ENCODE measurements at places on chromosomes 16 and 17.

DNA sequence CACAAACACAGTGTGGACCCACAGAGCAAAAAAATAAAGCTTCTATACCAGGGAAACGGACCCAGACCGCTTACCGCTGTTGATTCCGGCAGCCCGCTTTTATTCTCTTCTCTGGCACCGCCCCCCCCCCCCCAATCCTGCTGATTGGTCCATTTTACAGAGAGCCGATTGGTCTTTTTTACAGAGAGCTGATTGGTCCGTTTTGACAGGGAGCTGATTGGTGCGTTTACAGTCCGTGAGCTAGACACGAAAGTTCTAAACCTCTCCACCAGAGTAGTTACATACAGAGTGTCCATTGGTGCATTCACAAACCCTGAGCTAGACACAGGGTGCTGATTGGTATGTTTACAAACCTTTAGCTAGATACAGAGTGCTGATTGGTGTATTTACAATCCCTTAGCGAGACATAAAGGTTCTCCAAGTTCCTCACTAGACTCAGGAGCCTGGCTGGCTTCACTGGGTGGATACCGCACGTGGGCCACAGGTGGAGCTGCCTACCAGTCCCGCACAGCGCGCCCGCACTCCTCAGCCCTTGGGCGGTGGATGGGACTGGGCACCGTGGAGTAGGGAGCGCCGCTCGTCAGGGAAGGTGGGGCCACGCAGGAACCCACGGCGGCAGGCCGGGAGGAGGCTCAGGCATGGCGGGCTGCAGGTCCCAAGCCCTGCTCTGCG is 92.4 kb downstream of the HAPSTR1 start:
- no peak for DNase-seq

GRCh38 chr17:72661116-72661944 is 431.2 kb downstream of the SLC39A11 start:
- DNase-seq = no peak

- DNase-seq = no peak
Observed at GRCh38 chr16:85503679-85504231, 109.4 kb upstream of the GSE1 start.

GRCh38 chr17:75825149-75825552 is 19.1 kb downstream of the UNC13D start:
- DNase-seq = no peak

DNA sequence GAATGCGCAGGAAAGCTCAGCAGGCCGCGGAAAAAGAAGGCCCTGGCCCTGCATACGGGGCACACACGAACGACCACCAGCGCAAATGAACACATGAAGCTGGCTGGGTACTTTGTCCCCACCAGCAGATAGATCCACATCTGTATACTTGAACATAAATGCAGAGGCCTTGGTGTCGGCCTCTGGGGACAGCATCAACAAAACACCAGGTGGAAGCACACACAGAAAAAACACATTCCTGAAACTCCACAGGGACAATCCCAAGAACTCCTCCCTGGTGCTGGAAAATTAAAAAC is 606 bp upstream of the ZBTB4 start:
- DNase-seq = no peak

GRCh38 chr17:44848257-44848795 is 643 bp downstream of the HIGD1B start:
- DNase-seq = no peak

DNA sequence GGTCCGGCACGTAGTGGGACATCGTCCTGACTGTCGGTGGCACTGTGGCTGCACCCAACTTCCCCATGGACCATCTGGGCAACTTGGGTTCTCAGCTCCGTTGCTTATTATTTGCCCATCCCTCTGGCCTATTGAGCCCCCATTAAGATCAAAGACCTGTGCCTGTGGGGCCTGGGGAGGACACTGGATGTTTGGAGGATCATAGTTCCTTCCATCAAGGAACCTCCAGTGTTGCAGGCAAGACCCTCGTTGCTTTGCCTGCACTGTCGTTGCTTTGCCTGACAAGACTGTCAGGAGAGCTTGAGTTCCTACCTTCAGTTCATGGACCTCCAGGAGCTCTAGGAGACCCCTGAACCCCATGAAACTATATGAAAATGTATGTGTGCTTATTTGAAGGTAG is 127.2 kb downstream of the CCDC144A start:
- no peak for DNase-seq

DNA sequence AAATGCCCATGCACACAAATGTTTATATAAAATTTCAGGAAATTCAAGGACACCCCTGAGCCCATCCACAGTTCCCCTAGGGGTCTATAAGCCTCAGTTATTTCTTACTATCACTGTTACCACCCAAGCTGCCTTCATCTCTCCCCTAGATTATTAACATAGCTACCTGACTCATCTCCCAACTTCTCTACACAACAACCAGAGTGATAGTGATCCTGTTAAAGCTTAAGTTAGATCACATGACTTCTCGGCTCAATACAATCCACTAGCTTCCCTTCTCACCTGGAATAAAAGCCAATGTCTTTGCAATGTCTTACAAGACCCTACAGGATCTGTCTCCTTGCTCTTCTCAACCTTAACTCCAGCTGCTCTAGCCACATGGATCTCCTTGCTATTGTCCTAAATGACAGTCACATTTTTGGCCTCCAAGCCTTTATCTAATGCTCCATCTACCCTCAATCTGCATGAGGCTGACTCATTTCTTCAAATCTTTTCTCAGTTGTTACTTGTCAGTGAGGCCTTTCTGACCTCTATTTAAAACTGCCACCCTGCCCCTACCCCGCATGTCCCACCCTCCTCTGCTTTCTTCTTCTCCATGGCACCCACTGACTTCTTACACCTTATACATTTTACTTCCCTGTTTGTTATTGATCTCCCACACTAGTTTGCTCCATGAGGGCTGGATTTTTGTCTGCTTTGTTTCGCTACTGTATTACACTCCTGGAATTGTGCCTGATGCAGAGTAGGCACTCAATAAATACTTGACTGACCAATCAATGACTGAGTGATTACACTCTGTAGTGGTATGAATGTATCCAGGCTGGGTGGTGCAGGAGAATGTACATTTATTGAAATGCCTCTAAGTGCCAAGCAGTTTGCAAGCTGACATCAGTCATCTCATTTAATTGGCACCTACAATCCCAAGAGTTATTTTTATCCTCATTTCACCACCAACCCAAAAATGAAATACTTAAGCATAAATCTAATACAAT is 5.2 kb upstream of the LIG3 start:
- no peak for DNase-seq

DNA sequence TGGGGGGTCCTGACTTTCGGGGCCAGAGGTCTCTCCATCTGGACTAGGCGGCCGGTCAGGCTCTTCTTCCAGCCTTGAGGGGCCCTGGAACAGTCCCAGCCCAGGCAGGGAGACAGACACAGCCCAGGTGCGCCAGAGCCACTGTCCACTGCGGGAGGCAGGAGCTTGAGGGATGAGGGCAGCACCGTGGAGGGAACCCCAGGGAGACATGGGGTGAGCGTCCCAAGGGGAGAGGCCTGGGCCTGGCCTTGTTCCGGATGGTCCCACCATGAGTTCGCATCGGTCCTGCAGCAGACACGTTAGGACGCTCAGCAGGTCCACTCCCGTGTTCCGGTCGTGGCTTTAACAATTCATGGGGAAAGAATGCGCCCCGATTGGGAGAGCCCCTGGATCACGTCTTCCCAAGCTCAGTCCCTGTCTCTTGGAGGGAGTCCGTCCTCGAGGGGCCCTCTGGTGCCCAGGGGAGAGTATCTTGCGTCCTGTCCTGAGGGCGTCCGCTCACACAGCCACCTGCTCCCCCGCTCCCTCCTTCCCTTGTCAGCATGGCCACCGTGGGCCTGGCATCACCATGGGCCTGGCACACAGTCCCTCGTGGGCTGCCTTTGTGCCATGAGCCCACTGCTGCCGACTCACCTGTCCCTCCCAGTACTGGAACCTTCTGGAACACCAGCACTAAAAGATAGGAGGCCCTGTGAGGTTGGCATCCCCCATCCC is 6.7 kb upstream of the NUDT16L1 start:
- no peak for DNase-seq

DNA sequence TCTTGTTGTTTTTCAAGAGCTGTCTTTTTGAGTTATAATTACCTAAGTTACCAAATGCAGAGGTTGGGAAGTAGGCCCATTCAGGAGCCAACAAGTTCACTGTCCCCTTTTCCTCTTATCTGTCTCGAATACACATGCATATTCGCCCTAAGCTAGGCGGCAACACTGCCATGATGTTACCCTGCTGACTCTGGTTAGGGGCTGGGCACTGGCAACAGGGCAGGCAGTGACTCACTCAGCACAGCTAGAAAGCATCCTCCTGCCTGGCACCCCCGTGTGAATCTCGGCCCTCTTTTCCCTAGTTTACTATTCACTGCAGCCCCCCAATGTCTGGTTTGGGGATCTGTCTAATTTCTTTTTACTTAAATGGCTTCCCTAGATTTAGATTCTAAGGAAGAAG is 13.8 kb downstream of the DBF4B start:
- DNase-seq = no peak

DNA sequence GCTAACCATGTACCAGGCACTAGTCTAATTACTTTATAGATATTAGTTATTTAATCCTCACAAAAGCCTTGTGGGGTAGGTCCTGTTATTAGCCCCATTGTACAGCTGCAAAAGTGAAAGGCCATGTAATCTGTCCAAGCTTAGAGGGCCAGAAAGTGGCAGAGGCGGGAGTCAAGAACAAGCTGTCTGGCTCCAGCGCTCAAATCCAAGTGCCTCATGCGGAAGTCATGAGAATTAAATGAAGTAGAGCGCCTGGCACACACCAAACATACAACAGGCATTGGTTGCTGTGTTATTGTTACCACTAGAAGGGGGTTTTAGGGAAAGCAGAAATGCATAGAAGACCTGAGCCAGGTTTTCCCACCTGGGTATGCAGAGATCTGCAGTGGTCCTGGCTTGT is 1.2 kb downstream of the AQP8 start:
- no peak for DNase-seq

DNA sequence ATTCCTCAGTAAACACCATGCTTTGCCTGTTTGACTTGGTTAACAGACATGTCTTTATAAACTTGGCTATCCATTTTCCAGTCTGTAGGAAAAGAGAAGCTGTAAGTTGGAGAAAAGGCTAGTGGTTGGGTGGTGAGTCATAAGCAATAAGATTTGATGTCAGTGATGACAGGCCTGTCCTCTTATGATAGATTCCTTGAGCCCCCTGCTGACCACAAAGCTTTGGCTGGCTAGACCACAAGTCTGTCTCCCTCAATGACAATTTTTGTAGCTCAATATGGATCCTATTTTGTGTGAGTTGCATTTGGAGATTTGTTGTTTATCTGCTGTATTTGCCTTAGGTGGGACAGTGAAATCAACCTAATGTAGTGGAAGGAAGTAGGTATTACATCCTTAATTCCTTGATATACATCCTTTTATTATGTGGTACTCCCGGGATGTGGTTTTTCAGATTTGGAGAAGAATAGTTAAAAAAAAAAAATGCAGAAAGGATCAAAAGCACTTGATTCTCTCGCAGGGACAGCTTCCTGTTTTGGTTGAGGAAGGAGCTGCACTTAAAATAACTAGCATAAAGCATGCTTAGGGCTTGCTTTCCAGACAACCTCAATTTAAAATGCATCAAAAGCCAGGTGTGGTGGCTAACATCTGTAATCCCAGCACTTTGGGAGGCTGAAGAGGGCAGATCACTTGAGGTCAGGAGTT is 67.4 kb downstream of the SIAH1 start:
- no peak for DNase-seq

GRCh38 chr16:85068746-85069145 is 41.2 kb downstream of the KIAA0513 start:
- DNase-seq = no peak

- no peak for DNase-seq
Observed at GRCh38 chr16:74586948-74587347, 20.0 kb downstream of the GLG1 start.

DNA sequence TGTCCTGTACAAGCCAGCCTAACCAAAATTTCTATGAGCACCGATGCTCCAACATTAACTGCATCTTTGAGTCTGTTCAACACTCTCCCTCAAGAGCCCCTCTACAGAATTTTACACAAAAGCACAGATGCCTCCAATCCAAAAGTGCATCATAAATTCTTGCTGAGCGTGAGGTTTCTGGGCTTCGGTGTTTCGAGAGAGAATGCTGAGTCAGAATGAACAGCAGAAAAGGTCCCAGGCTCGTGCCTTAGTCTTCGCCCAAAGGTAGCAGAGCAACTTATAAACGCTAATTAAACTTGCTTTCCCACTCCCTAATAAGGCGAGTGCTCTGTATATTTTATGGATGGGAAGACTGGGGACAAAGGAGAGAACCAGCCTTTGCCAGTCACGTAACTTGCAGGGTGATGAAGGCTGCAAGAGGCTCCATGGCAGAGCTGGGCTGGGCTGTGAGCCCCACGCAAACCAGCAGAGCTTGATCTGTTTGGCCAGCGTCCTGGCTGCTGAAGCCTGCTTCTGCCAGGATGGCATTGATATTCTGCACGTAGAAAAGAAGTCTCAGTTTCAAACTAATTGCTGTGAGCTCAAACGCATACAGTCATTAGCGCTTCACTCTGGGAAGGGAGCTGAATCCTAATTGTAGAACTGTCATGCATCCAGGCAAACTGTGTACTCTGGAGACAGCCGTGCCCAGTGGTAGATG is 138.5 kb downstream of the DNAH9 start:
- no peak for DNase-seq

GRCh38 chr17:65008882-65009281 is 47.7 kb downstream of the GNA13 start:
- no peak for DNase-seq

- no peak for DNase-seq
Observed at GRCh38 chr16:23020084-23020483, 129.2 kb downstream of the USP31 start.

GRCh38 chr16:1414532-1415260 is at the start of gene UNKL:
Gene UNKL (minus strand): TSS chr16:1414704. CDS start chr16:1414691, 13 bp downstream.
- peak; percentile 73 for DNase-seq

DNA sequence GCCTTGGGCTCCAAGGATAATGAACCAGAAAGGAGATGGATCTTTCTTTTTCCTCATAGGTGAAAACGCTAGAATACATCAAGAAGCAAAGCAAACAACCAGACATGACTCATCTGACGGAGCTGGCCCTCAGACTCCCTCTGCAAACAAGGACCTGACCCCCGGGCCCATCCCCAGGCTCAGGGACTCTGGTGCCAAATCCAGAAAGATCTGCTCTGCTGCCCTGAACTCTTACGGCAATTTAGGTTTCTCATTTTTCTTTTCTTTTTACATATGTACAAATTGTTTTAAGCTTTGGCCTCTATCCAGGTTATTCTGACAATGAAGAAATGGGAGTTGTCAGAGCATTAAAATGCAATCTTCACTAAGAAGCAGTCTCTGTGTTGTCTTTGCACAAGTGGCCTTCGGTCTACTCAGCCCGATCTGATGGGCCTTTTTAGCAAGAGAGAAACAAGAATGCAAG is 17.7 kb downstream of the KNOP1 start:
- no peak for DNase-seq

Data from CD8-positive, alpha-beta memory T cell (primary cell).